Activated CD4-positive, alpha-beta memory T cell treated with anti-CD3 and anti-CD28 coated beads, Interleukin-2, amount 10 ng/mL, durations not matched to agents 7 days and 5 days (primary cell): ENCODE measurements at places on chromosomes 5 and 9. TPM values are rescaled to one million over a fixed set of nuclear protein-coding genes. Genes with fewer than 3 reads are reported as not detected.

DNA sequence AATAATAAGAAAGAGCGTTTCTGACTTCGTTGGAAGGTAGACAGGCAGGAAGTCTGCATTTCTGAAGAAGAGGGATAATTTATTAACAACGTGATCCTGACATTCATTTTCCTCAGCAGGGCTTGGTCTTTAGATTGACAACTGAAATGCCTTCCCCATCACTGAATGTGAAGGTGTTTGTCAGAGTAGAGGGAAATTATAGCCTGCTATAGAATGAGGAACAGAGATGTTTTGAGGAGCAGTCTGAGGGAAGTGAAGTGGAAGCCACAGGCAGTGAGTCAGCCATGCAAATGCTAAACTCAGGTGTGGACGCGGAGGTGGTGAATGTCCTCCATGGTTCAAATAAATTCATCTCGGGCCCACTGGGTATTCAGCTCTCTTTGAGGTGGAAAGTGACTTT is 30.5 kb downstream of the C7 start:
- no peak for DNase-seq

DNA sequence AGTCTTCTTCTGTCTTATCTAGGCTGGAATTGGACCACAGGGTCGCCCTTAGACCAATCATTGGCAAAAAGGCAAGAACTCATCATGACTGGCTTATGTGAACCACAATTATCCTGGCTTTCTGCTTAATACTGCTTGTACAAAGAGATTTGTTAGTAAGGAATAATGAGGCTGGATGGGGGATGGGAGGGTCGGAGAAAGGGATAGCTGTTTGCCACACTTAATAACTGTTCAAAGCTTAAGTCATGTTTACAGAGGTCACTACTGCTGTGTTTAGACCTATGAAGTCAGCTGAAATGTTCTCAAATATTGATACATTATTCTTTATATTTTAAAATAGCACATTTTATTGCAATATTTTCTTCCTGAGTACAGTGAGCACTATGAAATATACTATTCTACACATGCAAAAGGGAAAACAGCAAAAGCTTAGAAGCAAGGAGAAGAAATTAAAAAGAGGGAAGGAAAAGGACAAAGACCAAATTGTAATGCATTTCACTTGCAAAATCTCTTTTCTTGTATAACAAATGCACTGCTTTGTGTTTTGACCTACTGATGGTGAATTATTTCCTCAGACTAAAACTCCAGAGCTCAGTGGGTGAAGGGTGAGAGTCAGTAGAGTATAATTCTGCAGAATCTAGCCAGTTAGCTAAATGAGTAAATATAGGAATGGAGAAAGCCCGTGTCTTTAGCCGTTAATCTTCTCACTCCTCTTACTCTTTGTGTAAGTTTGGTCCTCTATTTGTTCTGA is 404.9 kb upstream of the ZNF608 start:
- no peak for DNase-seq

DNA sequence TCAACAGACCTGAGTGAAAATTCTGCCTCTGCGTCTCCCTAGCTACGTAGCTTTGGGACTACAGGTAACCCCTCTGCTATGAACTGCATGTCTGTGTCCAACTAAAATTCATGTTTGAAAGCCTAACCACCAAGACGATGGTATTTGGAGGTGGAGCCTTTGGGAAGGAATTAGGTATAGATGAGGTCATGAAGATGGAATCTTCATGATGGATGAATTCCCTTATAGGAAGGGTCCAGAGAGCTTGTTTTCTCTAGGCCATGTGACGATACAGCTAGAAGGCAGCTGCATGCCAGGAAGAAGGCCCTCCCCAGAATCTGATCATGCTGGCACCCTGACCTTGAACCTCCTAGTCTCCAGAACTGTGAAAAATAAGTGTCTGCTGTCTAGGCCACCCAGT is 296.4 kb downstream of the SLIT3 start:
- DNase-seq = no peak

- DNase-seq = no peak
These were observed 50.1 kb downstream of the MACROH2A1 start for GRCh38 chr5:135348918-135349317.

GRCh38 chr5:152953788-152954483 is 536.5 kb upstream of the GRIA1 start:
- no peak for DNase-seq

DNA sequence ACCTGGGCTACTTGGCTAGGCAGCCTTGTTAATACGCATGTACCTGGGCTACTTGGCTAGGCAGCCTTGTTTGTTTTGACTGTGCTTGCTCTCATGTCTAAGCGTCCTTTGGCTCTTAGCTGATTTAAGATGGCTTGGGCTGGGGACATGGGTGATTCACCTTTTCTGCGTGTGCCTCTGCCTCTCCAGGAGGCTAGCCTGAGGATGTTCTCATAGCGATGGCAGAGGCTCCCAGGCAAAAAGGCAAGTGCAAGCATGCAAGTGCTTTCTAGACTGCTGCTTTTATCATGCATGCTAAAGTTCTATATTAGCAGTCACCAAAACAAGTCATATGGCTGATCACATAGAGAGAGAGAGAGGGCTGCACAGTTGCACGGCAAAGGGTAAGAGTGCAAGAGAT is 300.5 kb downstream of the IRX1 start:
- no peak for DNase-seq

DNA sequence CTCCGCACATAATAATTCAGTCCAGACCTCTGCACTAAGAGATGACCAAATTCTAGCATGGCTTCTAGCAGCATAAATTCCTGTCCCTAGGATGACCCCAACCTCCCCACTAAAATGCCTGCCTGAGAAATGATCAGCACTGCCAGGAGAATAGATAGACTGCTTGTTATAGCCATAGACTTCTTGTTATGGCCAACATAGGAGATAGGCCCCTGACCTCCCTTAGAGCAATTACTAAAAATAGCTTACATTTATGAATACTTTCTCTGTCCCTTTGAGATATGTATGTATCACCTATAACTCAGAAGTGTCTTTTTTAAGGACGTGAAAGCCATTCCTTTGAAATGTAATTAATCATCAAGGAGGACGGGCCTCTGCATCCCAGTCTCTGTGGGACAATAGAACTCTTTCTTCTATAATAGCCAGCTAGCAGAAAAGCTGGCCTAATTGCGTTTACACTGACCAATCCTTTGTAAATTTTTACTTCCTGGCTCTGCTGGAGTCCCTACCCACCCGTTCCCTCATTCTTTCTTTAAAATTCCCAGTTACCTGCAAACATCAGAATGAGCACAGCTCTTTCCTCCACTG is 1002.7 kb downstream of the CDH18 start:
- DNase-seq = no peak

DNA sequence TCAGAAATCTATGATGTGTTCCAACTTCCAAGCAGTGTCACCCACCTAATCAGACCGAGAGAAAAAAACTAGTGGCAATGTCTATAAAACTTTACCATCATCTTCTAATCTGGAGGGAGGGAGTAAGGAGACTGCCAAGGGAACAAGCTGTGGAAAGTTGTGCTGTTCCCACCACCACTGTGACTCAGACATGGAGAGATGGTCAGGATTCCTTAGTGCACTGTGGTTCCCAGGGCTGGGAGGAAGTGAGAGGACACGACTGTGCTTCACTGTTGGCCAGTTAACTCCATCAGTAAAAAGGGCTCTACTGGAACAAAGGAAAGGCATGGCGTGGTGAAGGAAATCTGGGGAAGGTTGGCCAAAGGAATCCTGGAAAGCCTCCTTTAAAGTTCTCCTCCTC is 18.8 kb downstream of the TICAM2 start:
- DNase-seq = no peak

DNA sequence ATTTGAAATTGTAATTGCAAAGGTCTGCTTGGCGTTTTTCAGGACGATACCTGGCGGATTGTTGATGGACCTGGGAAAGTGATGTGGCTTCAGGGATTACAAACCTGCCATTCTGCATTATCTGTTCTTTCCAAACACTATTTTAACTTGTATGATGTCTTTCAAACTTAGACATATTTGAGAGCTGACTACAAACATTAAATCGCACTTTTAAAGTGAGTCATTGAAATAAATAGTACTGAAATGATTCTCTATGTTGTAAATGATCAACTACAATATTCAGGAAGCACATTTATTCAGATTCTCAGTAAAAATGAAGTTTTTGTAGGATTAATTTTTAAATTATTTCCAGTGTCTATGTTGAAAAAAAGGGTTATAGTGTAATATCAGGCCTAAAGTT is 32.3 kb upstream of the TMEM171 start:
- DNase-seq = no peak

GRCh38 chr9:136143215-136144001 is 24.7 kb upstream of the TMEM250 start:
- no peak for DNase-seq

LHX2 gene
- not detected for total RNA-seq

GRCh38 chr5:74067748-74068541 is 441.9 kb downstream of the ARHGEF28 start:
- no peak for DNase-seq

GRCh38 chr9:76194896-76195295 is 199.3 kb downstream of the RFK start:
- DNase-seq = no peak

DNA sequence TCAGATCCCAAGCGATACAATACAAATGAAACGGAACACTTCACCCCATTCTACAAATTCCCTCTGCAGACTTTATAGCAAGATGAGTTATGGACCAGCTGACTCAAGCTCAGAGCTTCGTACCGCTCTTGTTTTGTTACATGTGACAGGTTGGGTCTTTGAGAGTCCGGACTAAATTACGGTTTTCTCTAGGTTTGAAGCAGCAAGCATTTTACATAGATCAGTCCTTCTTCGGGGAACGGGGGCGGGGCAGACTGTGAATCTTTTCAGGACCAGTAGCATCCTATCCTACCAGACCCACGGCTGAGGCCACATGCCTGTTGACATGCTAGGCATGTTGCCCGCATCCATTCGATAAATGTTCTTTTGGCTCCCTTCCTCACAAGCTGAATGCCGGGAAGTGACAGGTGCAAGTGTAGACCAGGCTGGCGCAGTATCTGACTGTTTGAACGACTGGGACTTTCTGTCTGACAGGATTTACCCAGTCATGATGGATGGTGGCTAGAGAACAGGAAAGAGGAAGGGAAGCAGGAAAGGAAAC is 811.0 kb upstream of the GRAMD2B start:
- DNase-seq = no peak

GRCh38 chr5:168073991-168074800 is 217.2 kb upstream of the WWC1 start:
- DNase-seq = no peak

- no peak for DNase-seq
These were observed 17.0 kb upstream of the TSSK1B start for GRCh38 chr5:113451797-113452196.

CCDC192 gene
- total RNA-seq = not detected

DNA sequence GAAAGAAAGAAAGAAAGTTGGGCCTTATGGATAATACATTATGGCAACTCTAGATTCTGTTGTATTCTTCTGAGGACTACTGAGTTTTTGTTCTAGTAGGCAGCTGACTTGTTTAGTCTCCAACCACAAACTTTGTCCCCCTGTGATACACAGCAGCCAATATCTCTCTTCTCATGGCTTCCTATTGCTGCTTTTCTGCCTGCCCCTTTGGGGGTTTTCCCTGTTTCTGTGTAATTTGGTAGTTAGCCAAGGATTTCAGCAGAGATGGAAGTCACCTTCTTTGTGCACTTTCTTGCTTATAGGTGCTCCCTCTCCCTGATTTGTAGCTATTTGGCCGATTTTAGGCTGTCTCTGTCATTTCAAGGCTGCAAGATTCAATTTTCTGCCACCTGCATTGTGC is 109.6 kb downstream of the FGF1 start:
- DNase-seq = no peak

GPR151 gene
- not detected for total RNA-seq

ZSWIM6 gene
- 6.8 TPM for total RNA-seq

DNA sequence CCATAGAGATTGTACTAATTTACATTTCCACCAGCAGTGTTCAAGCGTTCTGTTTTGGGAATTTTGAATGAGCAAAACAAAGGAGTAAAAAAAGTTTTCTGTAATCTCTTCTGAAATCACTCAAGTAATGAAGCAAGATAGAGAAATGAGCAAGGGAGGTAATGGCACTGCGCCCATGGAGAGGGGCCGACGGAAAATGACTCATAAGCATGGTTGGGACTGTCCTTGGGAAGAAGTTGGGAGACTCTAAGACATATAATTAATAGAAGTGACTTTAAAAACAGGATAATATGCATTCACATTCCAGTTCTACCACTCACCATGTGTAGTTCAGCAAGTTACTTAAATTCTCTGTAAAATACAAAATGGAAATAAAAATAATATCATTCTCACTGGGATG is 62.5 kb upstream of the C5orf46 start:
- no peak for DNase-seq

DNA sequence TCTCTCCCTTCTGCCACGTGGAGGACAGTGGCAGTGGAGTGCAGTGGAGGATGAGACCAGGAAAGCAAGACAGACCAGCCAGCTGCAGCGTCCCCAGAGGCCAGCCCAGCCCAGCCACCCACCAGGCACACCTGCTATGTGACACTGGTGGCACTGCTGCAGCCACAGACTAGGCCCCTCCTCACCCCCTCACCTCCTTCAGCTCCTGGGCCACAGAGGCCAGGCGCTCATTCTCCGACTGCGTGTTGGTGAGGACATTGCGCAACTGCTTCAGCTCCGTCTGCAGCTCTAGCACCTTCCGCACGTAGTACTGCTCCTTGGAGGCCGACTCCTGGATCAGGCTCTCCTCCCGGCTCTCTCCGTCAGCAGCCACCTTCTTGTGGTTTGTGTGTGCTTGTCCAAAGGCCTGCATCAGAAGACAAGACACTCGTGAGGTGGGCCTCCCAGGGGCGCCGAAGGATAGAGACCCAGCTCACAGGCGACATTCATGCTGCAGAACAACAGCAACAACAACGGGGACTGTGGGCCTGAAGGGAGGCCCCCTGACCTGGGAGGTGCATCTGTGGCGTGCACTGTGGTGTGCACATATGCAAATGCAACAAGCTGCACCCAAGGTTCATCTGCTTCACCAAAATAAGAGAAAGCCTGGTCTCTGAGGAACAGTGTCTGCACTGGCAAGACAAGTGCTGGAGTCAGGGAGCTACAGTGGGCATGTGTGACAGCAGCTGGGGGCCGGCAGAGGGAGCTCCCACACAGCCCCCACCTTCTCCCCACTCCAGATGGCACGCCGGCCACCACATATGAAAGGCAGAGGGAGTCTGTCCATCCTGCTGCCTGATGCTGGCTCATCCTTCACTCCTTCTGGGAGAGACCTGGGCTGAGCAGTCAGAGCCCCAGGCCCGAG is 35.5 kb downstream of the BICD2 start:
- peak; percentile 4 for DNase-seq

GRCh38 chr5:93327605-93328004 is 253.4 kb downstream of the NR2F1-AS1 start:
- DNase-seq = no peak

- no peak for DNase-seq
These were observed 8.4 kb downstream of the GNAQ start for GRCh38 chr9:78023003-78023741.

C6 gene
- total RNA-seq = not detected

DNA sequence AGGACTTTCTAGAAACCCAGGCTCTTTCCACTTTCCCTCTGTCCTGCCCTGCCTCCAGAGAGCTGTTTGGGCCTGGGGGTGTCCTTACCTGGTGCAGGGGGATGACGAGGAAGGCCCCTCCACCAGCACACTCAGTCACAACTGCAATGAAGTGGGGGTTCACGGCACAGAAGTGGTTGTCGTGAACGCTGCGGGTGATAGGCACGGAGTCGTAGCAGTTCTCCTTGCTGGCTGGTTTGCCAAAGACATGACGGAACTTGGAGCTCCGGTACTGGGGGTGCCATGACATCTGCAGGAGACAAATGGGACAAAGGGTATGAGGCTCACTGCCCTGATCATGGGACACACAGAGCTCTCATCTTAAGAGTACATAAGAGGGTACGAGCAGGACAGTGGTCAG is 35.1 kb downstream of the CORO2A start:
- no peak for DNase-seq

PCA3 gene
- not detected for total RNA-seq

ANXA2R gene
- total RNA-seq = 25.1 TPM

CXXC5 gene
- 1.4 TPM for total RNA-seq

SERINC5 gene
- total RNA-seq = 60.6 TPM

ARL14EPL gene
- not detected for total RNA-seq
